ENCODE measurements at places on chromosomes 3 and 15. TPM values are rescaled to one million over a fixed set of nuclear protein-coding genes. Genes with fewer than 3 reads are reported as not detected.

LMAN1L gene
- total RNA-seq: not detected

GRCh38 chr3:55686426-55687254, 199.5 kb upstream of the WNT5A start:
- no peaks in the 10 kb centered on the region for H3K4me1 ChIP-seq
- DNase-seq: no peak
- no peak overlapping the region for H3K4me3 ChIP-seq
- no peak overlapping the region for H3K27ac ChIP-seq

GLDN gene
- not detected for total RNA-seq

DNA sequence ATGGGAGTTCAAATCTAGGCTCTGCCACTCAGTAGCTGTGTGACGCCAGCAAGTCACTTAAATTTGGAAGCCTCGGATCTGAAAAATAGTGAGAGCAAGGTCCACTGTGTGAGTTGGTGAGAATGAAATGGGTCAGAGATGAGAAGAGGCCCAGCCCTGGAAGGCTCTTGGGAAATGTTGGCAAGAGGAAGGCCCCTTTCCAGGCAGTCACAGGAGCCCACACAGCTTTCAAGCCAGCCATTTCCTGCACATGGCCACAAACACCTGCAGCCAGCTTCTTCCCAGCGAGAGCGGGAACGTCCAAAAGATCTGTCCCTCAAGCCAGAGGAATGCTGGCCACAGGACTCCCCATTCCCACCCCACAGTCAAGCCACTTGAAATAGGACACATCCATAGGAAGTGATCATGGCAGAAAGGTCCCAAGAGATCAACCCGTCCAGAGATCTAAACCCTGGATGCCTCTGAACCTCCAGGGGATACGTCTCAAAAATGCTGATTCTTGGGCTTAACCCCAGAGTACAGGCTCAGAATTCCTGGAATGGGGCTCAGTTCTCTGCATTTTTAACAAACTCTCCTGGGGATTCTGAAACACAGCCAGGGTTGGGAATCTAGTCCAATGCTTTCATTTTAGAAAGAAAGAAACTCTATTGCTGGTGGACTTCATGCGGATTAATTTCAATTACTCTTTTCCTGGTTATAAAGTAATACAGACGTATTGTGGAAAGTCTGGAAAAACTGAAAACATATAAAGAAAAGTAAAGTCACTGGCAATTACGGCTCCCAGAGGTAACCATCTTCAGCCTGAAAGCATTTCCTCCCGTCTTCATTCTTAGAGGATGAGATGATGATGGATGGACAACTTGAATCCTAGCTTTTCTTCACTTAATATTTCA, 35.9 kb downstream of the NTRK3 start:
- no peaks in the 10 kb centered on the region for H3K36me3 ChIP-seq
- no peaks in the 10 kb centered on the region for H3K27me3 ChIP-seq
- no peak overlapping the region for H3K4me3 ChIP-seq
- no peak for DNase-seq
- no peaks in the 10 kb centered on the region for H3K4me1 ChIP-seq

AGBL1 gene
- total RNA-seq: not detected

DNA sequence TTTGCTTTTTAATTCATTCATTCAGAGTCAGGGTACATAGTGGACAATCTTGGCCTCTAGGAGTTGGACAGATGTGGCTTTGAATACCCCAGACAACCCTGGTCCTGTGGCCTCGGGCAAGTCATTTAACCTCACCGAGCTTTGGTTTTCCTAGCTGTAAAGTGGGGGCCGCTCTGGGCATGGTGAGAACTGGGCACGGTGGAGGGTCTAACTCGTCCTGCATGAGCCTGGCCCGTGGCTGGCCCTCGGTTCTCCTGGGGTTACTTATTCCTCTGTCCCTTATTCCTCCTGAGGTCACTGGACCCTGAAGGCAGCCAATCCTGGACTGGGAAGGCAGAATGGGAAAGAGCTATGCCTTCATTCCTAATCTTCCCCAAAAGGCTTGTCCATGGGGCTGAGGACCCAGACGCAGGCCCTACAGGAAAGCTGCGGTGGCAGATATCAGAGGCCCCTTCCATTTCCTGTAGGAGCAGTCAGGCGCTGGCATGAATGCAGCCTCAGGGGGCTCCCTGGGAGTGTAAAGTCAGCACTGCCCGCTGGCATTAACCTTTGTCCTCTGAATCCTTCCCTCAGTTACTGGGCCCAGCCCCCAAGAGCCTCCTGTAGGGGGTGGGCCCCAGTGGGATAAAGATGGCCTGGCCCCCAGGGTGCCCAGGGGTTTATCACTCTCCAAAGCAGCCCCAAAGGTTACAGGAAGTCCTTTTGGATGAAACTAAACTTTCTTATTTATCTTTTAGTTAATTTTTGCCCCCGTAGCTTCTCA, 17.9 kb upstream of the SEC13 start:
- H3K27me3 ChIP-seq: peaks cover 3% of the 10 kb centered on the region
- no peak for DNase-seq
- H3K27ac ChIP-seq: no peak overlapping the region
- H3K4me1 ChIP-seq: no peaks in the 10 kb centered on the region
- no peak overlapping the region for H3K4me3 ChIP-seq
- H3K36me3 ChIP-seq: no peaks in the 10 kb centered on the region
